PC-9 (cell line): ENCODE measurements at places on chromosomes 12 and 14. TPM values are rescaled to one million over a fixed set of nuclear protein-coding genes. Genes with fewer than 3 reads are reported as not detected.
A peak's percentile ranks its signal among the peaks of the same experiment; 100 is the strongest.

- DNase-seq = peak; percentile 54
Observed at GRCh38 chr12:7935590-7936581, at the start of gene SLC2A3. Gene SLC2A3, minus strand, starts transcription at chr12:7936187. Its CDS starts 153 bp downstream, at chr12:7936034.

DNA sequence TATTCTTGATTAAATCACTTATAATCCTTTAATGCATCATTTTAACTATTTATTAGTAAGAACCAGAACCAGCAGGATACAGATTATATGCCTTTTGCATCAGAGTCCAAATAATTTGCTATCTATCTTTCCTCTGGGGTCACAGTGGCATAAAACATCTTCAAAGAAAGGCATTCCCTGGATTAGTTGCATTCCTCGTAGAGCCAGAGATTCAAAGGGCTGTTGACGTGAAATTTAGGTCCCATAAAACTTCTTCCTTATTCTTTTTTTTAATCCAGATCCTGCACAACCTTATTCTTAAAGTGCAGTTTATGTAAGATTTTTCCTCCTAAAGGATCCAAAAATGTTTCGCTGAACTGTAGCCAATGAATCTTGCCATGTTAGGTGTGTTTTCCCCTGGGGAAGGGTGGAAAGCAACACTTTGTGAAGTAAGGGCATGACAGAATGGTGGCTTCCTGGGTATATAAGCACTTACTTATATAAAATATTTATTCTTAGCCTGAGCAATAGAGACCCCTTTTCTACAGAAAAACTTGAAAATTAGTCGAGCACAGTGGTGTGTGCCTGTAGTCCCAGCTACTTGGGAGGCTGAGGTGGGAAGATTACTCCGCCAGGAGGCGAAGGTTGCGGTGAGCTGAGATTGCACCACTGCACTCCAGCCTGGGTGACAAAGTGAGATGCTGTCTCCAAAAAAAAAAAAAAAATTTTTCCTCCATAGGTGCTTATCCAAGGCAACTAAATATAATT lies 208.7 kb downstream of the PCNX1 start:
- DNase-seq = no peak

- DNase-seq = no peak
Observed at GRCh38 chr12:78666584-78666983, 198.0 kb upstream of the SYT1 start.

DNA sequence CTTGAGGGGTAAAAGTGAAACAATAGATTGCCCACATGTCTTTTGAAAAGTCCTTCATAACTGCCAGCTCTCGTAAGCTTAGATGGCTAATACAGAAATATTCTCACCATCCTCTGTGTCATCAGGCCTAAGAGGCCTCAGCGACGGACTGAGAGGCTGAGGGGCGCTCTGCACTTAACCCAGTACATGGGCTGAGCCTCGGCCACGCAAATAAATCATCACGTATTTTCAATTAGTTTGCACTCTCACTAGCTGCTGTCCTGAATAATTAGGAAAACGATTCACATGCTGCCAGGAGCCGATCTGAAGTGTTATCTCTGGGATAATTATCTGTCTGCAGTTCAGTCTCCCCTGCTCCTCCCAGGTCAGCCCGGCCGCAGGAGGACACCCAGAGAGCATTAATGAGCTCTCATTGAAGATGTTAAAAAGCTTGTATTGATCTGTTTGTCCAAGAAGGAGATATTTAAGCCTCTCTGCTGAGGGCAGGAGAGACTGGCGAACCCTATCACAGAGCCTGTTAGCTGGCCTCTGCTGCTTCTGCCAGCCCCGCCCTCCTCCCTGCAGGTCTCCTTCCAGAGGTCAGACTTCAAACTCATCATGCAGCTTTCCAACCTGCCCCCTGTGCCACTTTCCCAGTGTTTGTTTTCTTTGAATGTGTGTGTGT lies 1051.3 kb downstream of the VRK1 start:
- DNase-seq = no peak

The HECTD1 gene
- 93.9 and 94.4 TPM in 2 replicates for total RNA-seq

The EIF2S3B gene
- 0.96 and 1.0 TPM in 2 replicates for total RNA-seq

The GPRC5D gene
- not detected in 2 replicates for total RNA-seq

- DNase-seq = no peak
Observed at GRCh38 chr12:80979251-80979650, 41.5 kb upstream of the LIN7A start.

- DNase-seq = no peak
Observed at GRCh38 chr12:43337571-43338444, 214.2 kb downstream of the ADAMTS20 start.

- DNase-seq = no peak
Observed at GRCh38 chr14:106487600-106487999, 961.2 kb downstream of the TMEM121 start.

GRCh38 chr12:102735104-102735503 lies 181.9 kb downstream of the PAH start:
- no peak for DNase-seq

DNA sequence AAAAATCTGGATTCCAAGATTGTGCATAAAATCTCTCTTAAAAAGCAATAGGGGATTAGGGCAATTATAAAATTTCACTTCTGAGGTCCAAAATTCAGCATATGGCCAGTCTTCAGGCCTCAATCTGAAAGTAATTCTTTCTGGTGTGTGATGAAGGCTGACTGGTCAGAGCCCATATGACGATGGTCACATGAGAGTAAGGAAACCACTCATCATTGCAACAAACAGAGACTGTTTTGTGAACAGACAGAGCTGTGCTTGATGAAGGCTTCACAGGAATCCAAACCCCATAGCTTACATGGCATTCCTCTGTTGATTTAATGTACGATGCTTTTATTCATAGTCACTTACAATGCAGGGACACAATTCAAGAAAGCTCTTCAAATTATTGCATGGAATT lies 238.1 kb downstream of the APAF1 start:
- no peak for DNase-seq

DNA sequence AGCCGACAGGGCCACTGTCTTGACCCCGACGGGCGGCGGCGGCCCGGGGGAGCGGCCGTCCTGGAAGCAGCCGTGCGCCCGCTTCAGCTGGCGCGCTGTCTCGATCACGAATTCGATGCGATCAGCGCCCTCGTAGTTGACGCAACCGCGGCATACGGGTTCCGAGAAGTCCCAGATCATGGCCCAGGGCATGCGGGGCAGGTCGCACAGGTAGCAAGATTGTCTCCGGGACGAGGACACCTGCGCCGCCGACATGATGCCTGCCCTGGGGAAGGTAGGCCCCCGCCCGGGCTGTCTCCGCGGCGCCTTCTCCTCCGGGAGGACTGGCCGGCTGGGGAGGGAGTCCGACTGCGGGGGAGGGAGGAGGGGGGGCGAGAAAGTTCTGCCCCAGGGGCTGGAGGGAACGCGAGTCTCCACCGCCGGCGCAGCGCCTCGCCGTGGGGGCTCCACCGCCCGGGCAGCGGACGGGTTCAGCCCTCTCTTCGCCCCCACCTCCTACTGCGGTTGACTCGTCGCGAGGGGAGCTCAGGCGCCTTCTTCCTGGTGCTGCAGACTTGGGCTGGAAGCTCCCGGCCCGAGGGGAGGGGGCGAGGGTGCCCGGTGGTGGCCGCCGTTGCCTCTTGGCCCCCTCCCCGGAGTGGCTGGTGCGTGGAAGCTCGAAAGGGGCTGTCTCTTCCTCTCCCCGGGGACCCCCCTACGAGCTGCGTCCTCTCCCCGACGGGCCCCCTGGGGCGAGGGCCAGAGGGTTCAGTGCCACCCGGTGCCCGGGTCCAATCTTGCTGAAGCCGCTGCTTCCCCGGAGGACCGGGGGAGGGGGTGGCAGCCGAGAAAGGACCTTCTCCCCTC lies 747 bp downstream of the IRF2BPL start:
- peak; percentile 70 for DNase-seq

- no peak for DNase-seq
Observed at GRCh38 chr12:96882862-96883261, 24.2 kb upstream of the NEDD1 start.

The ZC2HC1C gene
- total RNA-seq = 11.9 and 13.8 TPM in 2 replicates

DNA sequence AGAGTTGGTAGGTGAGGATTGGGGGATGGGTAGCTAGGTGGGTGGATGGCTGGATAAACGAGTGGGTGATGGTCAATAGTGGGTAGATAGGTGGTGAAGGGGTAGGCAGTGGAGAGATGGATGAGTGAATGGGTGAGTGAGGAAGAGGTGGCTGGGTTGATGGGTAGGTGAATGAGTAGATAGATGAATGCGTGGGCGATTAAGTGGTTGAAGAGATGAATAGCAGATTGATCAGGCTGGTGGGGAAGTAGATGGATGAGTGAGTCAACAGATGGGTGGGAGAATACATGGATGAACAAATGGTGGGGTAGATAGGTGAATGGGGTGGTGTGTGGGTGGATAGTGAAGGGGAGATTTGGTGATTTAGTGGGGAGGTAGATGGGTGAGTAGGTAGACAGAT lies 51.1 kb downstream of the SYNE3 start:
- no peak for DNase-seq

DNA sequence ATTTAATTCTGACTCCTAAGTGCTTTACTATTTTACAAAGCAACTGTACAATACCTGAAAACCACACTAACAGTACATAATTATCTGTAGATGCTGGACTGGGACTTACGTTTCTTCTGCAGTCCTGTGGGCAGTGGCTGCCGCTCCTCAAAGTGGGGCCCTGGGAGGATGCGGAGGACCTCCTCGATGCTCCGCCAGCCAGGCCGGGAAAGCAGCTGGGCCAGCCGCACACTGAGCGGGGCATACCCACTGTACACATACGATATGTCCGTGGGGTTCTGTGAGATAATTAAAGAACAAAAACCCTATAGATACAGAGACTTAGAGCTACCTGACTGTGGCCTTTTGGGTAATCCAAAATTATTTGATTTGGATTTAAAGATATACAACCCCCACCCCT lies 6.8 kb upstream of the DIABLO start:
- no peak for DNase-seq

The GLIPR1L1 gene
- not detected in 2 replicates for total RNA-seq

DNA sequence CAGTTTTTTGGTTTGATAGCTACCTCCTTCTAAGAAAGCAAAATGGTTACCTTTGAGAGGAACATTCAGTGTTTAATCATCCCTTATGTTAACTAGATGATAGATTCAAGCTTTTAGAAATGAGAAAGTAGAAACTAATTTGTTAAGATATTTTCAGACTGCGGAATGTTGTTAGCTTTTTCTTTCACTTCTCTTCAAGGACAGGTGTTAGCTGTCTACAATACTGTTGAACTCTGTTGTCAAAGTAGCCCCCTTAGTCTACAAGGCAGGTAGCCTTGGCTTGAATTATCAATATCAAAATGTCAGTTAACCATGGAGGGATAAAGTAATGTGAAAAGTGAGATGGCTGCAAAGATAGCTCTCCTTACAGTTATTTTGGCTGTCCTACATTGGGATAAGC lies 14.8 kb downstream of the MAPK1IP1L start:
- DNase-seq = no peak

- no peak for DNase-seq
Observed at GRCh38 chr14:60092526-60092920, 800 bp downstream of the PCNX4 start.

The ERP29 gene
- total RNA-seq = 131 and 154 TPM in 2 replicates

- DNase-seq = no peak
Observed at GRCh38 chr12:51131745-51132521, 41.0 kb downstream of the TFCP2 start.

GRCh38 chr14:26180221-26180620 lies 417.6 kb downstream of the NOVA1 start:
- DNase-seq = no peak

GRCh38 chr14:102227184-102227964 lies 77.6 kb downstream of the MOK start:
- DNase-seq = no peak

DNA sequence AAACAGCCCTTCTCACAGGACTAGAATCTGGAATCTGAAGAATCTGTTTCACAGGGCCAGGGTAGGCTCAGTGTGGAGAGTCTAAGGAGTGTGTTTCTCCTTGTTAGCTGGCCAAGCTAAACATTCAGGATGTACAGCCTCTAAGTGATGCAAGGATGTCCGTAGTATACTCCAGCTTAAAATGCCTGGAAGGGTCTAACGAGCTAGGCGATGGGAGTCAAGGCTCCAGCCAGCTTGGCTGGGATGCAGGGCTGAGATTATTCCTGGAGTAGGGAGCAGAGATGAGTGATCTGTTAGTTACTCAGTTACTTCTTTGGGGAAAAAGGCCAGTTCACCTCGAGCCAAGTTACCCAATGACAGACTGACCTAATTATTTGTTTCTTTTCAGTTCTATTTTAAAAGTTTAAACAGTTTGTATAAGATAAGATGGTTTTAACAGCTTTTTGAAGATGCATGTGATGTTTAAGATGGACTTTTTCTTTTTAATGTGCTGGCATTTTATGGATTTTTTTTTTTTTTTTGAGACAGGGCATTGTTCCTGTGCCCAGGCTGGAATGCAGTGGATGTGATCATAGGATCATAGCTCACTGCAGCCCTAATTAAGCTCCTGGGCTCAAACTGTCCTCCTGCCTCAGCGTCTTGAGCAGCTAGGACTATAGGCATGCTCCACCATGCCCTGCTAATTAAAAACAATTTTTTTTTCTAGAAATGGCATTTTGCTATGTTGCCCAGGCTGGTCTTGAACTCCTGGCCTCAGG lies 41.1 kb downstream of the SYNE2 start:
- DNase-seq = no peak

The PIGH gene
- total RNA-seq = 9.8 and 13.0 TPM in 2 replicates

- DNase-seq = no peak
Observed at GRCh38 chr12:13437541-13437940, 241.0 kb downstream of the EMP1 start.

DNA sequence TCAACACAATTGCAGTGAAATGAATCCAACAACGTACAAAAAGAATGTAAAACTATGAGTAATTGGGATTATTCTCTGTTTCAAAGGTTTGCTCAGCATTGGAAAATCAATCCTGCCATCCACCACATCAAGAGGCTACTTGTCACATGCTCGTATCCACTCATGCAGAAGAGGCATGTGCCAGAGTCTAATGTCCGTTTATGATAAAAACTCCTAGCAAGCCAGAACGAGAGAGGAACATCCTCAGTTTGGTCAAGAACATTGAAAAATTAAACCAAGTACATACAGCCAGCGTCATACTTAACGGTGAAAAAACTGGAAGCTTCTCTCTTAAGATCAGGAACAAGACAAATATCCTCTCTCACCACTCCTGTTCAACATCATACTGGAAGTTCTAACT lies 563.9 kb upstream of the TMEM132C start:
- no peak for DNase-seq

- no peak for DNase-seq
Observed at GRCh38 chr12:77888611-77889010, 57.9 kb downstream of the NAV3 start.

DNA sequence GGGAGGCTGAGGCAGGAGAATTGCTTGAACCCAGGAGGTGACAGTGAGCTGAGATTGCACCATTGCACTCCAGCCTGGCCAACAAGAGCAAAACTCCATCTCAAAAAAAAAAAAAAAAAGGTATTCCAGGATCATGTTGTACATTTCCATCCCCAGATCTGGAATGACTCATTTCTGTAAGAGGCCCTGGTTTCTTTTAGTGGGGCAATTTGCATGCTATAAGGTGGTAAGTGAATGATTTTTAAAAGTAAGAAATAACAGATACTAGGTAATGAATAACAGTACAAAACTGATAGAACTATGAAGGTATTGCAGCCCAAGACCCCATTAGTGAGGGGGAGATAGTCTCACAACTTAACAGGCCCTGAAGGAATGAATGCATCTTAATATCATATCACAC lies 17.7 kb upstream of the ADCK1 start:
- no peak for DNase-seq

The LRFN5 gene
- not detected in 2 replicates for total RNA-seq
